ENCODE measurements at places on chromosomes 2 and 18. TPM values are rescaled to one million over a fixed set of nuclear protein-coding genes. Genes with fewer than 3 reads are reported as not detected.

Gene CDH19
- 8.0 TPM for total RNA-seq

Gene RND3
- total RNA-seq = 60.4 TPM

Gene NBAS
- 44.6 TPM for total RNA-seq

Gene TMEM200C
- total RNA-seq = 1.3 TPM

Gene KLHL30
- 0.13 TPM for total RNA-seq

- no peak overlapping the region for H3K27ac ChIP-seq
- H3K36me3 ChIP-seq = peaks cover 9% of the 10 kb centered on the region
- H3K27me3 ChIP-seq = no peaks in the 10 kb centered on the region
- no peak for DNase-seq
Measured at GRCh38 chr2:157792335-157793052, 83.6 kb downstream of the ACVR1 start.

GRCh38 chr18:25010623-25011374 lies 341.2 kb downstream of the ZNF521 start:
- no peak overlapping the region for H3K27ac ChIP-seq
- H3K4me3 ChIP-seq = no peak overlapping the region
- DNase-seq = no peak
- no peaks in the 10 kb centered on the region for H3K27me3 ChIP-seq
- peaks cover 4% of the 10 kb centered on the region for H3K4me1 ChIP-seq

DNA sequence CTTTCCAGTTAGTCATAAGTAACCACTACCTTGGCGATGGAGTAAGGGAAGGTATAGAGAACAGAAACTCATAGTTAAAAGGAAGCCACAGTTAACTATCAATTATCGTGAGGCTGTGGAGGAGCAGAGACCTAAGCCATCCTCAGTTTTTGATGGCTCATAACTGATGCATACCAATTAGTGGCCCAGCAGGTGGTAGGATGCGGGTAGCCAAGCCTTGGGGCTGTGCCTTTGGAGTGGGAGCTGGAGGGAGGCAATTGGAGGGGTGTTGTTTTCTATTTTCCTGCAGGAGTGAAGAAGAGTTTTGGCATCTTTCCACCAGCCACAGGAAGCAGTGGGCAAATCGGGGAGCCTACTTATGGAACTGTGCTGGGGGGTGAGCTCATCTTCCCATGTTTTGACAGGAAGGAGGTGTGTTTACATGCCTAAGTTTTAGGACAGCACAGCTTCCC lies 194.8 kb downstream of the TPGS2 start:
- H3K27ac ChIP-seq = peak overlapping the region; percentile 27
- no peaks in the 10 kb centered on the region for H3K27me3 ChIP-seq
- DNase-seq = no peak
- no peaks in the 10 kb centered on the region for H3K36me3 ChIP-seq
- no peak overlapping the region for H3K4me3 ChIP-seq

DNA sequence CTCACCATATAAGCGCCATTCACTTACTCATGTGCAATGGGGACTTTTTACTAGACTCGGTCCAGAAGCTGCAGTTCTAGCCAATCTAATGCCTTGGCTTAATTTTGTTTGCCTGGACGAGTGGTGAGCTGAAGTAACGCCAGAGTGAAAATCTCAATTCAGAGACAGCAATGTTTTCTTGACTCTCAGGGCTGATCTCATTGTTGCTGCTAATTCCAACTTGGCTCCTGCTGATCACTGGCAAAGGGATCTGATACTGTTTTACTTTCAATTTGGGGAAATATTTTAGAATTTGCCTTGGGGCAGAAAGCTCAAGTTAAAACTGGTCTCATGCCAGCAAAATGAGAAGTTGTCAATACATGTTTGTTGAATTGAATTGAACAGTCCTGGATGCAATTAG lies 906.6 kb upstream of the CDH2 start:
- H3K4me3 ChIP-seq = no peak overlapping the region
- no peak for DNase-seq
- no peak overlapping the region for H3K27ac ChIP-seq
- H3K36me3 ChIP-seq = no peaks in the 10 kb centered on the region

DNA sequence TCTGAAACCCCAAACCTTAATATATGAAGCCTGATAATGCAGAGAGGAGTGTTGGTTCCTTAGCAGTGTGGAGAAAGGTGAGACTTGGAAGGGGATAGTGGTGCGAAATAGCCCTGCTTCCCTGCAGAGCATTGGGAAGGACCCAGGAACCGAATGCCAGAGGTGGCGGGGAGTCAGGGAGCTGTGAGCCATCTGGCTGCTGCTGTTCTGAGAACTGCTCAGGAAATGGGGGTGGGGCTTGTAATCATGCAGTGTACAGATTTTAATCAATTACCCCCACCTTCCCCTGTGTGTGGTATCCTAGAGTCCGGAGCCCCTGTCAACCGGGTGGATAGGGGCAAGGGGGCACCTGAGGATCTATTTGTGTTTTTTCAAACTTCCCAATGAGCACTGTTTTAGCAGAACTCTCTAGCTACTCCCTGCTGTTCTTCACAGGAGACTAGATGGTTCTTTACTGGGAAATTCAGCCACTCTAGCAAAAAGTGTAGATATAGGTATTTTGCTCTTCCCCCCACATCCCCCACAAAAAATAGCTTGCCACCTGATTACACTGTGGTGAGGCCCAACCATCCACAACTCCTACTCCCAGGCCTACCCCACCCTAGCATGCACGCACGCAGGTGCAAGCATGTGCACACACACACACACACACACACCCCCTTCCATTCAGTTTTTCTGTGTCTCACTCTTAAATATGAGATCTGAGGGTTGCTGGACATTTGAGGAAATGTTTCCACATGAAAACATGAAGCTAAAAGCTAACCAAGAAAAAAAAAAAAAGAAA lies 30.1 kb upstream of the MBOAT2 start:
- peaks cover 4% of the 10 kb centered on the region for H3K4me1 ChIP-seq
- no peaks in the 10 kb centered on the region for H3K36me3 ChIP-seq
- H3K27ac ChIP-seq = no peak overlapping the region
- H3K27me3 ChIP-seq = peaks cover 6% of the 10 kb centered on the region

DNA sequence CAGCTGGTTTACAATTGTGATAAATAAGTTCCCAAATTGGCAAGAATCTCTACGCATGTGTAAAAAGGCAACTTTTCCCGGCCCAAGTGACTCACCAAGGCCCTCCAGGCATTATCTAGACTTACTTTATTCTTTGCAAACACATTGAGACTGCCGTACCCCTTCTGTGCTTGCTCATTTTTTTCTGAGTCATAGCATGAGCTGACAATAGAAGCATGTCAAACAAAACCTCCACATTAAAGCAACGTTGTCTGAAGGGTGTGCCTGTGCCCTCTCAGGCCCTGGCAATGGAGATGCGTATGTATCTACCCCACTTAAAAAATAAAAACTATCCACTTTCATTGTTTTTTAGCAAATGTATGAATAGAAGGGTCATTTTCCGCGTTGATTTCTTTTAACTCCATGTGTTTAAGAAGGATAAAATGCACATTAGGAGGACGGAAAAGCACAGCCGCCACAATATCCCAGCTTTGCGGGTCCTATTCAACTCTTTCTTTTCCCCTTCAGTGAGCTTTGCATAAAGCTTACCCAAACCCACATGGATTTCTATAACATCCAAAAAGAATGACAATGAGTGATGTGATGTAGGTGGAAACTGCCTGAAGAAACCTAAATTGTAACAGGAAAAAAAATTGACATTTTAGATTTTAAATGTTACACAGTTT lies 298.2 kb downstream of the CDCA7 start:
- H3K4me1 ChIP-seq = peaks cover 28% of the 10 kb centered on the region
- no peak for DNase-seq
- H3K27me3 ChIP-seq = no peaks in the 10 kb centered on the region
- H3K36me3 ChIP-seq = no peaks in the 10 kb centered on the region

DNA sequence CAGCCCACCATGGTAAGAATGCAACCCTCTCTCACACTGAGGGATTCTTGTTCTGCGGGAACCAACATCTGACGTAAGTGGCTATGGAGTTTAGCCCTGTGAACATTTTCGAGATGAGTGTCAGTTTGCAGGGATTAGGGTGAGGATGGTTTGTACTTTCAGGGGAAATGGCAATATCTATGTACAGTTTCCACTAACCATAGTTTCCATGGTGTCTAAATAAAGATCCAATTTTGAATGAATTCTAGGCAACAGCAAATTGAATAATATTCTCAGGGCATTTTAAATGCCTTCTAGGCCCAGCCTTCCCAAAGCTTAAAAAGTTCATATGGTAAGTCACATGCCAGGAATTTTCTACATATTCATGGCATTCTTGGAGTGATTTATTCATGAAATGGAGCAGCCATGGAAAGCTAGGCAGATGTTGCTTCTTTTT lies 105.4 kb upstream of the MMADHC start:
- H3K4me3 ChIP-seq = no peak overlapping the region
- H3K27me3 ChIP-seq = no peaks in the 10 kb centered on the region
- H3K4me1 ChIP-seq = no peaks in the 10 kb centered on the region
- no peaks in the 10 kb centered on the region for H3K36me3 ChIP-seq
- no peak for DNase-seq

DNA sequence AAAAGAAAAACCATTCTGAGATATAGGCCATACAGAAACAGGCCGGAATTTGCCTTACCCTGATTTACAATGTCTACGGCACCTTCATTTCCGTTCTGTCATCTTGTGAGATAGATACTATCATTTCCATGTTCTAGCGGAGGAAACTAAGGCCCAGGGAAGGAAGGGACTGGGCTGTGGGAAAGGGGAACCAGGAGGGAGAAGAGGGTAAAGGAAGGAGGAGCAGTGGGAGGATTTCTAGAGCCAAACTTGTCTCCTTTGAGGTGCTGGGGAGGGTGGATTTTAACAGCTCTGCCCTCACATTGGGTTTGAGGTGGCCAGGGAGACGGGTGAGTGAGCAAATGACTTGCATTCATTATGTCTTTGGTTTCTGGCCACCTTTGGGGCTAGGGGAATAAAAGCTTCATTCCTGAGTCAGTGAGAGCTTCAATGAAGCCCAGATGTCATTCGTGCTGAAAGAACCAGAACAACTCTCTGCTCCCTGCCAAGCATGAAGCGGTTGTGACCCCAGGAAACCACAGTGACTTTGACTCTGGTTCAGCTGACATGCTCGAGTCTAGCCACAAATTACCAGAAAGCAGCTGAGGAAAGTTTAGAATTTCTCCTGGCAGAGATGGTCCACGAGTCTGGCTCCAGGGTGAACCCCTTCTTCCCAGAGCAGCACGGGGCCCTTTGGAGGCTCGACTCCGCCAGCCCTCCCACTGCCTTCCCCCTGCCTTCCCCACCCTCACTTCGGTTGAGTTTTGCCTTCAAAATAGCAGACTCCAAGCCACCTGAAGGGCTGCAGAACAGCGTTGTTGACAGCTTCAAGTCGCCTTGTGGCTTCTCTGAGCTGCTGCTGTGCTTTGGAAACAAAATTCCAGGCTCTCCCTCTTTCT lies 3.8 kb downstream of the ACTG2 start:
- no peaks in the 10 kb centered on the region for H3K36me3 ChIP-seq
- peaks cover 14% of the 10 kb centered on the region for H3K4me1 ChIP-seq
- H3K4me3 ChIP-seq = no peak overlapping the region

- DNase-seq = peak; percentile 91
- no peak overlapping the region for H3K4me3 ChIP-seq
- H3K36me3 ChIP-seq = no peaks in the 10 kb centered on the region
- H3K4me1 ChIP-seq = peaks cover 52% of the 10 kb centered on the region
Measured at GRCh38 chr18:77054606-77055428, 77.8 kb downstream of the MBP start.

DNA sequence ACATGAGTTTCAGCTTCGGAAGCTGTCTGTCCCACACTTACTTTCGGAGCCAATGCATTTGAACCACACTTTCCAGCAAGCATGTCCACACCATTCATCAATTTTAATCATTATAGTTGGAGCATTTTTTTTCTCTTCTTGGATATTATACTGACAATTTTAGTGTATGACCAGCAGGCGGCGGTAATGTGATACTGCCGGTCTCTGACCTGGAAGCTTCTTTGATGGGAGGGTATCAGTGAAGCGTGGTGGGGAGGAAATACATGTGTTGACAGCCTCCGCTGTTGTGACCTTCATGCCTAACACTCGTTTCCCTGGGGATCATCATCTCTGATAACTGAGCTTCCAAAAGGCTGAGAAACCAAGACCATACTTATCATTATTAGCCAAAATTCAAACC lies 231.7 kb downstream of the GBX2 start:
- no peaks in the 10 kb centered on the region for H3K27me3 ChIP-seq
- H3K4me3 ChIP-seq = no peak overlapping the region
- H3K4me1 ChIP-seq = no peaks in the 10 kb centered on the region
- DNase-seq = no peak
- H3K27ac ChIP-seq = no peak overlapping the region
- H3K36me3 ChIP-seq = peaks cover 20% of the 10 kb centered on the region

DNA sequence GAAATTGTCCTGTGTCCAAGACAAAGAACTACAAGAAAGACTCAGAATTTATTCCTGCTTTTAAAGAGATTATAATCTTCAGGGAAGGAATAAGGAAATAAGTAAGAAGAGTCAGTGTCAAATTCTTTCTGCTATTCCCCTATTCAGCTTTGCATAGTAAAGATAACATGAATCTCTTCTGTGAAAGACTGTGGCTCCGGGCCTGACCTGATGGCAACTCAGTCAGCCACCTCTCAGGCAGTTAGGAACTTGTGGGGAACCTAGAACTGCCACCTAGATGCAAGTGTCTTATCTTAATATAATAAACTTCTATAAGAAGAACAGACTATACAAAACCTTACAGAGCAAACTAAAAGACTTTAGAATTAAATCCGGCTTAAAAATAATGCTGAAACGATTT lies 382.0 kb downstream of the RAD51AP2 start:
- no peaks in the 10 kb centered on the region for H3K4me1 ChIP-seq
- H3K27me3 ChIP-seq = no peaks in the 10 kb centered on the region
- DNase-seq = no peak
- no peak overlapping the region for H3K4me3 ChIP-seq
- H3K27ac ChIP-seq = no peak overlapping the region

DNA sequence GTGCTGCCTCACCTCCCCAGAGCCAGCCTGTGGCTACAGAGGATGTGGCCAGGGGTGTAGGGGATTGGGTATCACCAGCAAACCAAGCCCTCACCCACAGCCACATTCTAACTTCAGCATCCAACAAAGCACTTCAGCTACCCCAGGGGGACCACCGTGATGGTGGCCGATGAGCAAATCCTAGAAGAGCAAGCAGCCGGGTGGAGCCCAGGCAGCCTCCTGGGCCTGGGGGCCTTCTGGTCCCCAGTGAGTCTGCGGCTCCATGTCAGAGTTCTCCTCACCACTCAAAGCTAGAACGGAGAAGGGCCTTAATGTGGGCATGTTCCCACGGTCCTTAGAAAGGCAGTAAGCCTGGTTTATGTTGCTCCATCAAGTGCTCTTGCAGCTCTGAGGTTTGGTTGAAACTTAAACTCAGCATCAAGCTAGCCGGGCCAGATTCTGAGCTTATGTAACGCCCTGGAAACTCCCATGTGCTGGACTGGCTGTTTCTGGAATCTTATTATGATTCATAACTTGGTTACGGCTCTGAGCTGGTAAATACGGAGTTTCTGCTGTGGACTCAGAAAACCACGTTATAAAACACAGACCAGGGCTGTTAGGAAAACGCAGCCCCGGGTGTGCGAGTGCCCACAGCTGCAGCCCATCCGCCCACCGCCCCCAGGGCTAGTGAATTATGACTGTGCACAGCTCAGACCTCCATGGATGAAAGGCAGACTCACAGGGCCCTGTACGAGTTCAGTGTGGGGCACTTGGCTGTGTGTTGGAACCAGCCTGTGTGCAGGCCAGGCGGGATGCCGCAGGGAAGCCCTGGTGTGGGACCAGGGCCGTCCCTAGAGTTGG lies 99.8 kb downstream of the SEPTIN10 start:
- DNase-seq = no peak
- H3K36me3 ChIP-seq = no peaks in the 10 kb centered on the region
- H3K4me3 ChIP-seq = no peak overlapping the region
- no peaks in the 10 kb centered on the region for H3K27me3 ChIP-seq
- peak overlapping the region; percentile 86 for H3K27ac ChIP-seq

- no peak for DNase-seq
- H3K4me1 ChIP-seq = no peaks in the 10 kb centered on the region
- no peaks in the 10 kb centered on the region for H3K27me3 ChIP-seq
- no peaks in the 10 kb centered on the region for H3K36me3 ChIP-seq
- no peak overlapping the region for H3K27ac ChIP-seq
- H3K4me3 ChIP-seq = no peak overlapping the region
Measured at GRCh38 chr2:180495606-180496005, 484.8 kb upstream of the UBE2E3 start.

All from suprapubic skin (tissue), 4 donors.